ENCODE measurements at places on chromosomes 2 and 18.

- DNase-seq: peak; percentile 62
Observed at GRCh38 chr18:48922801-48923730, 27.7 kb downstream of the SMAD7 start.

GRCh38 chr18:28855524-28855923, 678.6 kb upstream of the CDH2 start:
- DNase-seq: peak; percentile 5

GRCh38 chr2:102342888-102343287, 12.7 kb upstream of the IL18R1 start:
- peak; percentile 21 for DNase-seq

DNA sequence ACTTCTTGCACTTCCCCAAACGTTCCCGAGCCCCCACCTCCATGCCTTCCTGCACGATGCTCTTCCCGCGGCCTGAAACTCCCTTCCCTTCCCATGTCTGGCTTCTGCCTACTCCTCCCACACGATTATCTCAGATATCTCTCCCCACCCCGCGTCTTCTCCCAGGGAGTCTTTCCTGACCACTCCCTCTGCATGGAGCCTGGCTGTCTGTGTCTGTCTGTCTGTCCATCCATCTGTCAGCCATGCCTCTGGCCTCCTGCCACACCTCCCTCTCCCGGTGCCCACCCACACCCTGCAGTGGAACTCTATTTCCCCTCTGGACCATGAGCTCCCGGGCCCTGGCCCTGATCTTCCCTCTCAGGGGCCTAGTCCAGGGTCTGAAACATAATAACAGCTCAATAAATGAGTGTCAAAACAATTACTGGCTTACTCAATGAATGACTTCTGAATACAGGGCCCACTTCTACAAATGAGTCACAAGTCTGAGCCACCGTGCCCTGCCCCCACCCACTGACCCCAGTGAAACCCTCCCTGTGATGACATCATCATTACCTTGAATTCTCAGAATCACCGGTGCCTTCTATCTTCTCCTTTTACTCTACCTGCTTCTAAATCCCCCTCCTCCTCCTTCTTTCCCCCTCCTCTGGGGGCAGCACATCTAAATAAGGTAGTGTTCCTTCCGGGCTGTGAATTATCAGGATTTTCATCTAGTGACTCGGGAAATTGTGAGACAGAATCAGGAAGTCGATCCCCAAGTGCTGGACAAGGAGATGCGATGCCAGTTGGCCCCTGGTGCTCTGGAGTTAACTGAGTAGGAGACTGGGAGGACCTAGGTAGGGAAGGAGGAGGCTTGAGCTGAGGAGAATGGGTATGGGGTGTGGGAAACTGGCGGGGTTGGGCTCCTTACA, 46.1 kb upstream of the PLB1 start:
- DNase-seq: no peak

DNA sequence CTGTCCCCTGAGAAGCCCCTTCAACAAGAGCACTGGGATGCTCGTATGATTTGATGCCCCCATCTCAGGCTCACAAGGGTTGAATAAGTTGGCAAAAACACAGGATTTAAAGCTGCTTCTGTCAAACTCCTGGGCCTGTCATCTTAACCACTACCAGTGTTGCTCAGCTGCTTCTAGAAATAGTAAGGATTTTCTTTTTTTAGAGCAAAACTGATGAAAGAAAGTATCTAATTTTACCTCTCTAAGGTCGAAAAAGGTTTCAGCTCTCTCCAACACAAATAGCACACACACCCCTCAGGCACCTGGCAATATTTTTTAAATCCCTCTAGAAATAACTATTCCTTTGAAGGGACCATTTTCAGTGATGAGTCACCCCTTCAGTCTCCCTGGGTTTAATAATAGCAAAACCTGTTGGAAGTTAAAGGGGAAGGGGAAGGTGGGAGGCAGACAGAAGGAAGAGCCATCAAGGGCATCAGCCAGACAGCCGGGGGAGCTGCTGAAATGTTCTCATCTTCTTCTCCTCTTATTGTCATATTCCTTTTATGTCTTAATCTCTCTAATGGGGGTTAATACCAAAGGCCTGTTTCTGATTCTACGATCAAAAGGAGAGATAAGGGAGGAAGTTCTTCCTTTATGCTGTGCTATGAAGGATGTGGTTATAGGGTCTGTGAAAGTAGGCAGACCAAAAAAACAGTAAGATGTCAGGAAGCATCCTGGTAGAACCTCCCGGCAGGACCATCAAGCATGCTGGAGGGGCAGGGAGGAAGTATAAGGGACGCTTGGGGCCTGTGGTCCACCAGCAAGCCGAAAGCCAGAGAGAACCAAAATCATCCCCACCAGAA, 31.9 kb upstream of the SLC35G4 start:
- no peak for DNase-seq

DNA sequence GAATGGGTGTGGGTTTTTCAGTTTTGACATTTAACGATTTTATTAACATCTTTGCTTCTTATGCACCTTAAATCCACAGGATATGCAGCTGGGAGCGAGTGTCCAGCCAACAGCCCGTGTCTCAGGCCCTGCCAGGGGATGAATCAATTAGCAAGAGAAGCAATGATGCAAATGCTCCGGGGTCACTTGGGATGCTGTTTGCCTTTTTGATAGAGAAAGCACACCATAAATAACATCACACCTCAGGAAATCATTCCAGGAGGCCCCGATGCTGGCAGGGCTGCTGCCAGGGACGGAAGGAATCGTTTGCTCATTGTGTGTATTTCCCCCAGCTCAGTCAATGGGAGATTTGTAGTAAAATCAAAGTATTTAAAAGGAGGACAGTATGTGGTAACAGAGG, 394.0 kb upstream of the HNRNPA3 start:
- peak; percentile 7 for DNase-seq

- no peak for DNase-seq
Observed at GRCh38 chr2:74528600-74529356, 728 bp downstream of the AUP1 start.

- no peak for DNase-seq
Observed at GRCh38 chr2:99725820-99726219, 236.0 kb upstream of the REV1 start.

- DNase-seq: peak; percentile 72
Observed at GRCh38 chr2:146994246-146994645, 850.6 kb upstream of the ACVR2A start.

DNA sequence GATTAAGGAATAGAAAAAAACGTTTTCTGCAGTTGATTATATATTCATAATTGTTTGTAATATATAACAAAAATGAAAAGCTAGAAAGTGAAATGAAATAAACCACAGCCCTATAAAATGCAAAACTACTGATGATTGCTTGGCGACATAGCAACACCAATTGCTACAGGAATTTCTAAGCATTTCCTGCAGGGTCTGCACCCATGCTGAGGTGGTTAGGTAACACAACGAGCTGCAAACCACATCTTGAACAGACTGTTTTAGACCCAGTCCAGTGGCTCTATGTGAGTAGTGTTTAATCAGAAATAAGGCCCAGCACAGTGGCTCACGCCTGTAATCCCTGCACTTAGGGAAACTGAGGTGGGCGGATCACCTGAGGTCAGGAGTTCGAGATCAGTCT, 17.2 kb upstream of the UGT1A9 start:
- DNase-seq: no peak

- DNase-seq: no peak
Observed at GRCh38 chr2:231093933-231094332, 30.9 kb downstream of the HTR2B start.

Data from tongue (tissue), 3 donors.